ENCODE measurements at places on chromosomes 2 and 18.

DNA sequence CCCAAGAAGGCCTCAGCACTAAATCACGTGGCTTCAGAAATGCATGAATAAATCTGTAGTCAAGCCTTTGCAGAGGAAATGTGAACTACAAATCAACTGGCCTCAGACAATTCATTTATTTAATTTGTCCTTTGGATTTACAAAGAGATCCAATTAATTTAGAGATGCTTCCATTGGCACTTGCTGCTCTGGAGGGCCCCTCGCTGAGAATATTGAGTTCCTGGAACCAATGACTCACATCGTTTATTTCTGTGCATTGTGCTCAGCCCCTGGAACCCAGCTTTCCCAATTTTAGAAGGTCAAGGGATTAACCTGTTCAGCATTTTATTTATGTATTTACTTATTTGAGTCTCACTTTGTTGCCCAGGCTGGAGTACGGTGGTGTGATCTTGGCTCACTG lies 47.2 kb upstream of the MGAT4A start:
- DNase-seq: no peak

GRCh38 chr18:50240080-50240563 lies 26.2 kb downstream of the CFAP53 start:
- no peak for DNase-seq

- DNase-seq: no peak
Measured at GRCh38 chr2:135074216-135074615, 22.1 kb downstream of the RAB3GAP1 start.

GRCh38 chr18:43501099-43501498 lies 223.8 kb upstream of the SYT4 start:
- DNase-seq: no peak

- no peak for DNase-seq
Measured at GRCh38 chr2:2107627-2108026, 223.4 kb downstream of the MYT1L start.

- no peak for DNase-seq
Measured at GRCh38 chr18:63240531-63241316, 78.8 kb downstream of the BCL2 start.

DNA sequence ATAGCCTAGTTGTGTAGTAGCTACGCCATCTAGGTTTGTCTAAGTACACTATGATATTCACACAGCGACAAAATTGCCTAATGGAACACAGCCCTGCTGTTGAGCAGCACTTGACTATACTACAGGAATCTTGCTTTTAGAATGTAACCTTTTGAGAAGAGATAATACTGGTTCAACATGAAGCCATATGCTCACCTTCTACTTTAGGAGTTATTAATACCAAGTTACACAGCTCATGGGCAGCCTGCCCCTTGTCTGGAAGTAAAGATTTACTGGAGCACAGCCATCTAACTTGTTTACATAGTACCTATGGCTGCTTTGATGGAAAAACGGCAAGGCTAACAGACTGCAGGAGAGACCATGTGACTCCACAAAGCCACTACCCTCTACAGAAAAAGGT lies 174.8 kb downstream of the DYM start:
- peak; percentile 15 for DNase-seq

- DNase-seq: no peak
Measured at GRCh38 chr18:64210401-64210949, 61.6 kb upstream of the LINC00305 start.

GRCh38 chr18:77055429-77056300 lies 76.9 kb downstream of the MBP start:
- no peak for DNase-seq

DNA sequence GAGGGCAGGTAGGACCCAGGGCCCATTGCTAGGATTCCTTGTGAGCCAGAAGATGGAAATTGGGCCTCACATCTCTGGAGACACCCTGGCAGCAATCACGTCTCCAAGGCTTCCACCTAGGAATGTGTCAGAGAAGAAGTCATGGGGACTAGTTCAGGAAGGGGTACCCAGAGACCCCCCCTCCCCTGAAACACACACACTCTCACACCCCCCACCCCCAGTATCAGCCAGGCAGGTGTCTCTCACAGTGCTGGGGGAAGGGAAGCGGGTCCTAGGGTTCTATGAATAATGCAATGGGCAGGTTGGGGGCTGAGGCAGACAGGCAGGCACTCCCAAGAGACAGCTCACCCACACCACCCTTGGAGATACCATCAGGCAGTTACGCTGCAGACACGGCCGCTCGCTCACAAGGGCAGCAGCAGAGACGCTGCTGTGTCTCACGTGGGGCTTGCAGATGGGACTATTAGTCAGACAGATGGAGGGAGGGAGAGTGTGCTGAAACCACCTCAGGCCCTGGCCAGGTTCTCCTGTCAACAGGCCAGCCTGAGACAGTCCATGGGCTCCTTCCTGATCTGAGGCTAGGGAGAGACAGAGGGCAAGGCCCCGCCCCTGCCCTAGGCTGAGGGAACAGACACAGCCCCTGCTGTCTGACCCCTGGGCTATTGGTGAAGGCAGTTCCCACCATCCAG lies 134.6 kb downstream of the CYP26B1 start:
- no peak for DNase-seq

Data from NCI-H446 (cell line).